ENCODE measurements at places on chromosomes 3 and 15. TPM values are rescaled to one million over a fixed set of nuclear protein-coding genes. Genes with fewer than 3 reads are reported as not detected.

The IMPG2 gene
- polyA plus RNA-seq: 0.51 TPM

The HTR3E gene
- not detected for polyA plus RNA-seq

The DNAH12 gene
- 1.3 TPM for polyA plus RNA-seq

The SLC6A11 gene
- polyA plus RNA-seq: 0.24 TPM

The KLHL6 gene
- 1.2 TPM for polyA plus RNA-seq

- no peak for DNase-seq
Measured at GRCh38 chr3:24286405-24286804, 208.2 kb downstream of the THRB start.

DNA sequence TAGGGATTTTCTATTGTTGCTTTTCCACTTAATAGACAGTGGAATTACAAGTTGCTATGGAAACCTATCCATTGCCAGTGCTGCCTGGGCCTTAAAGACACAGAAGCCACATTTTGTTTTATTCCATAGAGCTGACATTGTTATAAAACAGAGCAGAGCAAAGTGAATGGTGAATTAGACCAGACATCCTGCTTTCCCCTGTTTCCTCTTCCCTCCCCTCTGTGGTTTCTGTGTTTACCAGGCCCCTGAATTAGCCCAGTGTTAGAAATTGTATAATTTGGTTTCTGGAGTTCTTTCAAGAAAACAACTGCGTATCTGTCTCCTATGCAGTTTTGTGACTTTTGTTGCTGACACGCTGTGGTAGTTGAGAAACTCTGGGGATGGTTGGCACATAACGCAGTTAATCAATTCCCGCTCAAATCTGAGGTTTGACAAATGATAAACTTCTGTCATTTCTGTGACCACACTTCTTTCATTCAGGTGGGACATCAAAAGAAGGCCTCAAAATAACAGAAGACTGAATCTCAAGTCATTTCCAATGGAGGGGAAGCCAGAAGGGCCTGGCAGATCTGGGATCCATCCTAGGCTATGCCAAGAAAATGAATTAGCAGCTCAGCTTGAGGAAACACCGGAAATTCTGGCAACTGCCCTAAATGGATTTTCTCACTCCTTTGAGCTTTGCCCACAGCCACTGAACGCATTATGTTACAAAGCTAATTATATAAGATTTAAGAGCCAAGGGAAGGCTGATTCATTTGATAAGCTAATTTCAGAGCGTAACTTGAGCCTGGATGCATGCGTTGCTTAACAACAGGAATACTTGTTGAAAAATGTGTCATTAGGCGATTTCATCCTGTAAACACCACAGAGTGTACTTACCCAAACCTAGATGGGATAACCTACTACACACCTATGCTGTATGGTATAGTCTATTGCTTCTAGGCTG is 46.9 kb downstream of the NR1D2 start:
- DNase-seq: no peak

GRCh38 chr15:81166636-81167305 is 29.9 kb upstream of the IL16 start:
- DNase-seq: no peak

GRCh38 chr15:82046666-82047452 is 1.0 kb upstream of the MEX3B start:
- peak; percentile 91 for DNase-seq

DNA sequence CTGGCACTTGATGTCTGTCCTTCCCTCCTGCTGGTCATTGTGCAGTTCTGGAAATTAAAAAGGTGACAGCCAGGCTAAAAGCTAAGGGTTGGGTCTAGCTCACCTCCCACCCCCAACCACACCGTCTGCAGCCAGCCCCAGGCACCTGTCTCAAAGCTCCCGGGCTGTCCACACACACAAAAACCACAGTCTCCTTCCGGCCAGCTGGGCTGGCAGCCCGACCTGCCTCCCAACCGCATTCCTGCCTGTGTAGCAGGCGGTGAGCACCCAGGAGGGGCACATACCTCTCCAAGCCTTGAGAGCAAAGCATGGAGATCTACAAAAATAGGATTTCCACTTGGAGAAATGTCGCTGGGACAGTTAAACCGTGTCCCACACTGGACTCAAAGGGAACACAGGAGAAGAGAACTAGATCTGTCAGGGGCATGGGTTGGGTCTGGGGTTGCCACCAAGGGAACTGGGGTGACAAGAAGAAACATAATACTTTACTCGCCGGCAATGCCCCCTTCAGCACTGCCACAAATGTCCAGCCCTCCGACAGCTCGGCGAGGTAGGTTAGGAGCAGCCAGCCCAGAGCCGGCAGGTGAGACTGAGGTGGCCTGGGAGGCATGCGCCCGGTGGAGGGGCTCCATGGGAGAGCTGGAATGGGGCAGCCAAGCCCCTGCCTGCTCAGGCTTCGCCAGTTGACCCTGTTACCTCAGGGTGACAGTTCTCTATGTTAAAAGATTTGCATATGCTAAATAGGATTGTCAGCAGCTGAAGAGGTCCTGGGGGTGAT is 52.2 kb downstream of the EXOG start:
- no peak for DNase-seq

- DNase-seq: no peak
Measured at GRCh38 chr3:150346981-150347863, 60.9 kb upstream of the TSC22D2 start.

DNA sequence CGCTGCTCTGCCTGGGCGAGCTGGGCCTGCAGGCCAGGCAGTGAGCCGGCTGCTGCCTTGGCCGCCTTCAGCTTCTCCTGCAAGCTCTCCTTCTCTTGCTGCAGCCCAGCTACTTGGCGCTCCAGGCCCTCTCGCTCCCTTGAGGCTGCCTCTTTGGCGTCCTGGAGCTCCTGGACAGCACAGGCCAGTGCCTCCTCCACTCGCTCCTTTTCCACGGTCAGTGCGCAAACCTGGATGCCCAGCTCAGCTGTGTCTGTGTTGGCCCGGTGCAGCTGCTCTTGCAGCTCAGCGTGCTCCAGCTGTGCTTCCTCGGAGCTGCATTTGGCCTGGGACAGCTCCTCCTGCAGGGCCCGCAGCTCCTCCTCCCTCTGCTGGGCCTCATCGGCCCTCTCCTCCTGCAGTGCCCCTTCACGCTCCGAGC is 23.1 kb downstream of the CXCR6 start:
- DNase-seq: peak; percentile 37

- no peak for DNase-seq
Measured at GRCh38 chr3:39168156-39168780, 14.9 kb upstream of the CSRNP1 start.

DNA sequence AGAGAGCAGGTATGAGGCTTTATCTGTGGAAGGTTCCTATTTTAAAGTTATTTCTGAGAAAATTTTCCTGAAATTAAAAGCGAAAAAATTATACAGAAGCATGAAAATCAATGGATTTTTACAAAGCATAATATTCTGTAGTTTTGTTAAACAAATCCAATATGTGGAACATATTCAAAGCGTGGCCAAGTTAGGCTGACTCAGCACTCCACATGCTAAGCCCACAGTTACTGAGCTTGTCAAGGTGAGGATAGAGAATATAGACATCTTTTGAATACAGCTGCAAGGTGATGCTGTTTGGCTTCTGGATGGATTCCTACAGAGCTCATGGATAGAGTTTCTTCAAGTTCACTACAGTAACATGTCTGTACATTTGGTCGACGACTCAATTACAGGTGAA is 302.5 kb downstream of the C3orf38 start:
- DNase-seq: no peak

GRCh38 chr3:38519000-38519399 is 22.9 kb downstream of the EXOG start:
- DNase-seq: no peak

DNA sequence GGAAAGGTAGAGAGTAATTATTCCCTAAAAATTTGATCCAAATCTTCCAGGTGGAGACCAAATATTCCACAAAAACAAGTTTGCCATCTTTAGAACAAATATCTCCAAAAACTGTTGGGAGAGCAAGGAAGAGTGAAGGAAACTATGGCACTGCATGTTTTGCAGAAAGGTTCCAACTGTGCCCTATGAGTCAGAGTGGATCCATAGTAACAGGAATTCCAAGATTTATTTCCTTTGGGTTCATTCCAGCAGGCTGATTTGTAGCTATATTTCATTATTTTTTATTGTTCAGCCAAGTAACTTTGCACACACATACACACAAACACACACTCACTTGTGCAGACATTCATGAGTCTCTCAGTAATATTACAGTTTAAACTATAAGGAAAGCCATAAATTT is 459.7 kb upstream of the EPHA6 start:
- no peak for DNase-seq

- no peak for DNase-seq
Measured at GRCh38 chr3:112671930-112672715, 31.2 kb upstream of the CCDC80 start.
